ENCODE measurements at places on chromosomes 6 and 20. TPM values are rescaled to one million over a fixed set of nuclear protein-coding genes. Genes with fewer than 3 reads are reported as not detected.

- no peak for DNase-seq
Measured at GRCh38 chr20:40697541-40697940, 8.5 kb upstream of the MAFB start.

GRCh38 chr6:161679980-161680538 is 406.2 kb upstream of the AGPAT4 start:
- DNase-seq = no peak

- no peak for DNase-seq
Measured at GRCh38 chr20:63087236-63087871, 80.6 kb upstream of the BHLHE23 start.

DNA sequence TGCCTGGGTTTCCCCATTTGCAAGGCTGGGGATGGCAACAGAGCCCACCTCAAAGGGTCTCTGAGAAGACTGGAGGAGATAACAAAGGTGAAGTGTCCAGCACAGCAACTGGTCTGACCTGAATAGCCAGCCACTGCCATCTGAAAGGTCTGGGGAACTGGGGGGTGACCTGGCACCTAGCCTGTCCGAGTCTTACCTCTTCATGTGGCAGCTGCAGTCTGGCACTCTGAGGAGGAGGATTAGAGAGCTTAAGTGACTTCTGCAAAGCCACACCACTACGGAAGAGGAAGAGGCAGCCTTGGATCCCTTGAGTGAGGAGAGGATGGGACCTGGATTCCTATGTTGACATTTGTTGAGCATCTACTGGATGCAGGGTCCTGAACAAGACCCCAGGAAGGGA is 22.2 kb downstream of the C20orf203 start:
- DNase-seq = no peak

GRCh38 chr6:28634761-28635546 is 109.3 kb downstream of the GPX5 start:
- DNase-seq = no peak

DNA sequence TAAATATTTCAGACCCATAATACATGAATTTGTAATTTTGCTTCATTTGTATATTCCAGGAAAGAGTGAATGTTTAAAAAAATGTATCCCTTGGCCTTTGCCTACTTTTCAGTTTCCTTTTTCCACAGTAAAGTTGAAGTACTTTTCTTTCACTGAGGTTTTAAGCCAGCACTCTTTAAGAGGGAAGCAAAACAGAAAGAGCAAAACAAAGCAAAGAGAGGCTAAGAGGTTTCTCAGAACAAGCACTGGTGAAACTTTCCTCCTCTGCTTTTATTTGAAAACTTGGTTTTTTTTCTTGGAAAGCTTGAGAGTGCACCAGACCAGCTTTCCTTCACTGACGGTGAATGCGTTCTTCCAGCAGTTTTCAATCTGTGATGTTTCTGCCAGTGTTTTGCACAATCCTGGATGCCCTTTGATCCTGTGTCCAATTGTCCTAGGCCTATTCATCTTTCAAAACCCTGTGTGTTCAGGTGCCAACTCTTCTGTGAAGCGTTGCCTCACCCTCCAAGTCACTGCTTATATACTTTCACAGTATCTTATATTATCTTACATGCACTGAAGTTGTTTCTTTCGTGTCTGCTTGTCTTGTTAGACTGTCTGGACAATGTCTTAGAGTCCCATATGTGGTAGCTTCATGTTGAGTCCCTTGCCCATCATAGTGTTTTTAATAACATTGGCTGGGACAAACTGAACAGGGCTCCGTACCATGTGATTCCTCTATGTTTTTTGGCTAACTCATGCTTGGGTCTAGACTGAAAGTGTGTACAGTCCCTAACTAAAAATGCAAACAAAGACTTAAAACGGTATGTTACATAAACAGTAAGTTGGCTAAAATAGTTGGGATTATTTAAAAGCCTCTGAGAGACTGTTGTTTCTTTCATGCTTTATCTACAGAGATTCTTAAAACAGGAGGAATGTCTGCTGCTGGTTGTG is 1.9 kb downstream of the RNF217 start:
- DNase-seq = no peak

GRCh38 chr6:148500402-148500801 is 157.8 kb downstream of the SASH1 start:
- no peak for DNase-seq

DNA sequence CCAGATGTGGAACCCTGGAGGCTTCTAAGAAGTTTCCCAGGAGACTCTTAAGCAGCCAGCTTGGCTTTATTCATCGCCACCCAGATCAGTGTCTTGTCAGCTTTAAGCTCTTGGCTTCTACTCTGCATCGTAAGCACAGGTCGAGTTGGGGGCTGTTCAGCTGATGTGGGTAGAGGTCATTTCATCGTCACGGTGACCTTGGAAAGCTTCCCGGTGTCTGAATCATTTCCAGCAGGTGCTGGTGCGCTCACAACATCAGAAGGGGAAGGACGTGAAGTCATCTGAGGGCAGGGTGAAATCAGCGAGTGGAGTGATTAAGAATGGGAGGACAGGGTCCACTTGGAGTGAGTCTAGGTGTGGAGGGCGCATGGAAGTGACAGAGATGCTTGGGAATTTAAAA is 112.6 kb downstream of the SASH1 start:
- DNase-seq = no peak

GRCh38 chr20:33971147-33971975 is 22.4 kb upstream of the RALY start:
- no peak for DNase-seq

DNA sequence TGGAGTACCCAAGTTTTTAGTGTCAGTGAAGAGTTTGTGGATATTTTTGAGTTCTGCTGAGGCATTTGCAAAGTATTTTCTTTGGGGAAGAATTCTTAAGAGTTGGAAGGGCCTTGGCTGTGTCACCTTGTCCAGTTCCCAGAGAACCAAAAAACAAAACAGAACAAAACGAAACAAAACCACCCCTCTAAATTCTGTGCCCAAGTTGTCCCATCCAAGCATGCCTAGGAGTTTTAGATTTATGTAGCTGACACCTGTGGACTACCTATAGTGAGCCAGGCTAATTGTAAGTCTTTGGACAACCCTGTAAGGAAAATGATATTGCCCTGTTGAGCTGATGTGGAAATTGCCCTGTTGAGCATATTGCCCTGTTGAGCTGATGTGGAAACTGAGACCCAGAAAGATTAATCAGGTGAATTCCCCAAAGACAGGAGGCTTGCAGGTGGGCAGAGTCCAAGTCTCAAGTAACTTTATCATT is 1.0 kb upstream of the ECI2 start:
- DNase-seq = no peak

- DNase-seq = no peak
Measured at GRCh38 chr6:152981989-152982903, 595 bp downstream of the FBXO5 start.

DNA sequence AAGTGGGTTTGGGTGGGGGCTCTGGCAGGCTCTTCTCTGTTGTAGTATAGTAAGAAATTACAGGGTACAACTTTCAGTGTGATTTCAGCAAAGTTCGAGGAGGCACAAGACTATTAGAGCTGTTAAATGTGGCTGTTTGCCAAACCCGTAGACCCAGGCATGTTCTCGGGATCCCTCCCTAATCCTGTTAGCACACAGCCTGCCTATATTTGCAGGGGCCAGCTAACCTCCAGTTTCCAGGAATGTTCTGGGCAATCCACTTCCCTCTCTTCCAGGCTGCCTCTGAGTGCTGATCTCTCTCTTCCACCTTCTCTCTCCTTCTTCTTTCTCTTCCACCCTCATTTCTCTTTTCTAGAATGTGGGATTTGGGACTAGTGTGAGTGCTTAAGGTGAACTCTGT is 34.8 kb upstream of the ZFP64 start:
- DNase-seq = no peak

- no peak for DNase-seq
Measured at GRCh38 chr6:30741063-30741779, 1.3 kb downstream of the FLOT1 start.

GRCh38 chr6:107267634-107268033 is 152.3 kb upstream of the BEND3 start:
- no peak for DNase-seq

DNA sequence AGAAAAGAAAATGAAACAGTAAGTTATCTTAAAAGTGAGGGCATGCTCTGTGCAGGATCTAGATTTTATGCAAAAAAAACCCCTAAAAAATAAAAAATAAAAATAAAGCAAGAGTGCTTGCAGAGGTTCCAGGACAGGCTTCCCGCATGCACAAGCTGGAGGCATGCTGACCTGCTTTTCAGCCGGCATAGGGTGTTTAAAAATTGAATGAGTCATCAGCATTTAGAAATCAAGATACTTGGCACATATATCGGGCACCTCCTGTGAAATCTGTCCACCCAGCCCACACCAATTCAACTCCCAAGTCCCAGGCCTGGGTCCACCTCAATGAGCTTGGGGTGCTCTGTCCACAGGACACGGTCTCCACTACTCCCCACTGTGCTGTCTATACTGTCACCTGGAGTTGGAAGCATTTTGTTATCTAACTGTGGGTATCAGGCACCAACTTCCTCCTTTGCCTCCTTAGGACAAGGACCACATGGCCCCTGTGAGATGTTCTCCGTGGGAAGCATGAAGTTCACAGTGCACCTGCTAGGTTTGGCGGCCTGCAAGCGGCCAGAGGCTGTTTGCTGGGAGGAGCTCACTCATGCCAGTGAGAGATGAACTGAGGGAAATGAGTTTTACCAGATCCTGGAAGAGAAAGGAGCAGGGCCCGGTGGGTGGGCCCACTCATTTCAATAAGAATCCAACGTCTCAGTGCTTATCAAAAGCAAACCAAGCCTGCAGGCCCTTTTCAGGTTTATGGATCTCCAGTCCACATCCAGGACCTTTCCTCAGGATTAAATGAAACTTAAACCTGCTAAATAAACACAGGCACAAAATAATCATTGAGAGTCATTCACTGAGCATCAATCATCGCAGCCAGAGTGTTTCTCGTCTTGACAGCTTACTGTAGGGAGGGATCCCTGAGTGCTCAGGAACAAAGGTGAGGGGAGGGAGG is 121.1 kb downstream of the FOXA2 start:
- DNase-seq = no peak

GRCh38 chr6:13261464-13261994 is 66.8 kb downstream of the TBC1D7 start:
- peak; percentile 15 for DNase-seq

GRCh38 chr6:163897669-163898068 is 483.2 kb downstream of the QKI start:
- DNase-seq = no peak

- DNase-seq = no peak
Measured at GRCh38 chr6:83722876-83723275, 14.0 kb upstream of the SNAP91 start.

DNA sequence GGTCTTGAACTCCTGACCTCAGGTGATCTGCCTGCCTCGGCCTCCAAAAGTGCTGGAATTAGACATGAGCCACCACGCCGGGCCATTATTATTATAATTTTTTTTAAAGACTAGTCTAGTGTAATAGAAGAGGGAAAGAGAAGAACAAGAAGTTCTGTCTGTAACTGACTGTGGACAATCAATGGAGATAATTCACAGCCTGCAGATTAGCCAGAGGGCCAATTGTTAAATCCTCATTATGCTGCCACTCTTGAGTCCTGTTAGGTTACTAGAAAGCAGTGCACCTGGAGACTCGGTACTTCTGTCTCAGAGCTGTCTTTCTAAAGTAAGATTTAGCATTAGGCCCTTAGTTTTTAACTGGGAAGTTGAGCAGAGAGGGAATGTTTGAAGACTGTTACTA is 37.5 kb downstream of the CARMIL1 start:
- DNase-seq = no peak

- no peak for DNase-seq
Measured at GRCh38 chr20:21874921-21875320, 169.5 kb downstream of the PAX1 start.

DNA sequence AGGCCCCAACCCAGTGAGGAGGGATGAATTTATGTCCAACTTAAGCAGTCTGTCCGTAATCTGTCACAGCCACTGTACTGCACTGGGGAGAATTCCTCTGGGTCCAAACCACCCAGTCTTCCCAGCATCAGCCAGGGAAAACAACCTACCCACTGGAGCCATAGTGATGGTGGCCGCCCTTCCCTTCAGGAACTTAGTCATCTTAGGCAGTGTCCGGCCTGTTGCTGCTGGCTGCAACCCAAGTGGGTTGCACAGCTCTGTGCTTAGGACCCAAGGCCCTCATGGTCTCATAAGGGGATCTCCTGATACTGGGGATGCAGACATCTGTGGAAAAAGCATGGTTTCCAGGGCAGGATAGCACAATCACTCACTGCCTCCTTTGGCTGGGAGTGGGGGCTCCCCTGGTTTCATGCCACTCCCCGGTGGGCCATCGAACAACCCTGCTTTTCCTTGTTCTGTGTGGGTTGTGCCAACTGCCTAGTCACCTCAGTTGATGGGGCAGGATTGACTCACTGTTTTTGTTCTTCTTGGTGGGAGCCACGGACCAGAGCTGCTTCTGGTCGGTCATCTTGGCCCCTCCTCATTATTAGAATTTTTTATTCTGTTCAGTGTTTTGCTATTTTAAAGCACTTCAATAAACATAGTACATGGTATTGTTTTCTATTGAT is 591.9 kb downstream of the DOK5 start:
- no peak for DNase-seq

DNA sequence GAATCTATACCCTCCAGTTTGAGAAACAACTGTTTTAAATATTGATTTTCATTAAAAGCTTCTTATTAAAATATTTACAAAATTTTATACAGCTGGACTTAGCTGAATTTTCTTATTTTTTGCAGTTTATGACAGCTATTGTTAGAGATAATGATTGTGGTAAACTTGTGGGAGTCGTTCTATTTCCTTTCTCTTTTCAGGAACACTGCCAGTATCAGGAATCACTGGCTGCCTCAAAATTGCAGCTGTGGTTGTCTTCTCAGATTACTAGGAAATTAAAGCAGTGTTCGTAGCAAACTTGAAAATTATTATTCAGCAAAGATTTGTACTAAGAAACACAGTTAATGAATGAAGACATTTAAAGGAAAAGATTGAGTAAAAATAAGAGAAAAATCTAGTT is 311.0 kb downstream of the CENPW start:
- DNase-seq = no peak

GRCh38 chr20:56723331-56723730 is 94.2 kb downstream of the TFAP2C start:
- no peak for DNase-seq

DNA sequence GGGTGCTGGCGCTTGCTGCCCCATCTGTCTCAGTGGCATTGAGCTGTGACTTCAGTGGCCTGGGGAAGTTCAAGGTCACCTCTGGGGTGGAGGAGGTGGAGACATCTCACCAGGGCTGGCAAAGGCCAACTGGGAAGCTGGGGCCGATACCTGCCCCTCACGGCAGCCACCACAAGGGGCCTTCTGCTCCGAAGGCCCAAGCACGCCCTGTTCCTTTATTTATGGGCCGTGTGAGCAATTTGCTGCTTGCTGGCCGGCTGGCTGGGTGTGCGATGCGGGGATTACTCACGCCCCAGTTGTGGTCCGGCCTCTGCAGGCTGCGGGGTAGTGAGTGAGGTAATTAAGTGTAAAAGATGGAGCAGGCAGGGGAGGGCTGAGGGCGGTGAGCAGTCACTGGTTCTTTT is 13.2 kb upstream of the SCRT2 start:
- DNase-seq = no peak

- no peak for DNase-seq
Measured at GRCh38 chr6:161917645-161918044, 643.8 kb upstream of the AGPAT4 start.

GRCh38 chr6:106927531-106928398 is 46.8 kb downstream of the CD24 start:
- DNase-seq = no peak

- DNase-seq = no peak
Measured at GRCh38 chr20:51022227-51022802, 592 bp downstream of the KCNG1 start.

Gene MYT1
- not detected for total RNA-seq

Gene HCK
- 1.4 TPM for total RNA-seq

Gene XKR7
- total RNA-seq = not detected

Gene EEF1A2
- 0.53 TPM for total RNA-seq

Gene ETV7
- not detected for total RNA-seq

Gene HCRTR2
- total RNA-seq = not detected

Gene NRSN1
- total RNA-seq = not detected

Gene TBC1D22B
- total RNA-seq = 8.7 TPM

All from naive thymus-derived CD4-positive, alpha-beta T cell (primary cell).